Lung microvascular endothelial cell (primary cell): ENCODE measurements at places on chromosomes 11 and 22. TPM values are rescaled to one million over a fixed set of nuclear protein-coding genes. Genes with fewer than 3 reads are reported as not detected.

Gene MMP3
- not detected in 2 replicates for total RNA-seq

Gene OR10A4
- total RNA-seq = not detected in 2 replicates

Gene STARD10
- total RNA-seq = 47.5 and 90.5 TPM in 2 replicates

Gene CCDC116
- not detected in 2 replicates for total RNA-seq

Gene SPINDOC
- 8.1 and 8.9 TPM in 2 replicates for total RNA-seq

Gene RFPL1
- not detected in 2 replicates for total RNA-seq

Gene RGL4
- total RNA-seq = not detected in 2 replicates

Gene MED15
- total RNA-seq = 16.1 and 18.5 TPM in 2 replicates

Gene APOL4
- 2.0 and 5.0 TPM in 2 replicates for total RNA-seq

Gene OR5P2
- not detected in 2 replicates for total RNA-seq

Gene LIMK2
- total RNA-seq = 51.2 and 64.3 TPM in 2 replicates

Gene IGLL1
- total RNA-seq = not detected in 2 replicates

- peak; percentile 3 for DNase-seq
Observed at GRCh38 chr11:14506532-14506931, 6.9 kb upstream of the COPB1 start.

- DNase-seq = no peak
Observed at GRCh38 chr11:74950374-74950969, 1.4 kb downstream of the SPCS2 start.

- no peak for DNase-seq
Observed at GRCh38 chr22:30045494-30045887, 34.8 kb upstream of the HORMAD2 start.

DNA sequence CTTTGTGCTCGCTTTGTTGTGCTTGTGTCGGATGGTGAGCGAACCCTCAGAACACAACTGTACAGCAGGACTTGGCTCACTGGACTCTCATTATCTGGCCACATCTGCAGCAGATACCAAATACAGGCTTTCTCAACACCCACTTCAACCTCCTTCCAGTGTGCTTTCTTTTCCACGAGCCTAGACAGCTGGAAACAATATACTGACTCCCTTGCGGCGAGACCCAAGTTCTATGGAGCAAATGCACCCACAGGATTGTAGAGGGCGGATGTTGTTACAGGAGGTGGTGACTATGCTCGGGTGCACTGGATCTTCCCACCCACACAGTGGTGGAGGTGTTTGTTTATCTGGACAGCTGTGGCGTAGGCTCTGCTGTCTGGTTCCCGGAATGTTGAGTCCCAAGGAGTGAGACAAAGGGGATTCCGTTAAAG is 204.3 kb downstream of the TENM4 start:
- DNase-seq = peak; percentile 24

- no peak for DNase-seq
Observed at GRCh38 chr11:72958791-72959190, 144.6 kb downstream of the ATG16L2 start.

DNA sequence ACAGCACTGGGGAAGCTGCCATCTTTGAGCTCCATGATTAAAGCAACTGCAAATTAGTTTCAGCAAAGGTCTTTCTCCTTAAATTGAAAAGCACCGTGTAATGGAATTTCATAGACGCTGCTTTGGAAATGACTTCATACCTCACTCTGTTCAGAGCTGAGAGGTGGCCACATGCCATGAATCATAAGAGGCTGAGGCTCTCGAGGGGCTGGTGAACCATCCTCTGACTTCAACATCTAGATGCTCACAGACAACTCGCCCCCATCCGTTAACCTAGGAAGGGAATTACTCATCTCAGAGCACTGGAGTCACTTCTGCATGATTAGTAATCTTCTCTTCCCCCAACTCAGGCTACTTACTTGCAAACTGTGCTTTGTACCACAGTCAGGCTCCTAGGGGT is 122.3 kb downstream of the RCN1 start:
- DNase-seq = no peak

- DNase-seq = no peak
Observed at GRCh38 chr11:10895285-10895684, 37.4 kb upstream of the ZBED5 start.

DNA sequence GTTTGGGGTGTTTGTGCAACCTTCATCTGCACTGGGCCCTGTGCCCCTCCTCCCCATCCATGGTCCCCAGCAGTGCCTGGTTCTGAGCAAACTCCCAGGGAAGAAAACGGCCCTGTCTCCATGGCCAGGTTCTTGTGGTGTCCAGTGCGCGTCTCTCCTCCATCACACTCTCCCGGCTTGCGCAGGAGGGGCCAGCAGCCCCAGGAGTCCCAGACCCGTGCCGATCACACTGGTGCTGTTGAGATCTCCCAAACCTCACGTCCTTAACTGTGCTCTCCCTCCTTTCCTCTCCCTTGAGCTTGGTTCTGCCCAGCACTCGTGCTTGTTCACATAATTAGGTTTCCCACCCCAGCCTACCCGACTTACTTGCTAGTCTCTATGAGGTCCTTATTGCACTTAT is 10.9 kb upstream of the GRK2 start:
- DNase-seq = no peak

DNA sequence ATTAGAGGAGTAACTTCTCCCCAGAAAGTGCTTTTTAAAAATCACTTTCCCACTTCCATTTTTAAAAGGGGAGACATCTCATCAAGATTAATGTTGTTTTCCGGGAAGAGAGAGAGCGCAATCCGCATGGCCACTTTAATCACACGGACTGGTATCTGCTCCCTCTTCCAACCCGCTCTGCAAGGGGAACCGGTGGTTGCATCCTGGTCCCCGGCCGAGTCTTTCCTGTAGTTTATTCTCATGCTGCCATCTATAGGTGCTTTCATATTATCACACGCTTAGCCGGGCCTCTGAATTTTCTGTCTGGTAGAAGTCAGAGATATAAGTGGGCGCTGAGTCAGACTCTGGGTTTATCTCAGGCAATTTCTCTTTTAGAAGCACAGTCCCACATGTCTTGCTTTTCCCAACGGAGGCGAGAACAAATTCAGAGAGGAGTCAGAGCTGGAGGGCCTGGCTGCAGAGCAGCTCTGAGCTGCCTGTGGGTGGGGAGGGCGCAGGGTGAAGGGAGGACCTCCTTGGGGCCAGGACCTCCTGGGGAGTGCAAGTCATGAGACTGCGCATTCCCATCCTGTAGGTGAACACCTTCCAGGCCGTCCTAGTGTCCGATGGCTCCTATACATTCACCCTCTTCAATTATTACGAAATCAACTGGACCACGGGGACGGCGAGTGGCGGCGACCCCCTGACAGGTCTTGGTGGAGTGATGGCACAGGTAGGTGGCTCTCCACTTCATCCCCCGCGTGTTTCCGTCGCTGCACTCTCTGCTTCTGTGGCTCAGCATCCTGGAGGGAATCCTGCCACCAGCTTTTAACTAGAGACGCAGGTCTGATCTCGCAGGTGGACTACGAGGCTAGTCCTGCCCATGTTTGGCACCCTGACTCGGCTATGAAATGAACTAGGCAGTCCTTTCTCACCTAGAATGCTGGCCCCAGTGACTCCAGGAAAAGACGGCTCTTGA is 11.7 kb downstream of the TECTA start:
- DNase-seq = peak; percentile 71

DNA sequence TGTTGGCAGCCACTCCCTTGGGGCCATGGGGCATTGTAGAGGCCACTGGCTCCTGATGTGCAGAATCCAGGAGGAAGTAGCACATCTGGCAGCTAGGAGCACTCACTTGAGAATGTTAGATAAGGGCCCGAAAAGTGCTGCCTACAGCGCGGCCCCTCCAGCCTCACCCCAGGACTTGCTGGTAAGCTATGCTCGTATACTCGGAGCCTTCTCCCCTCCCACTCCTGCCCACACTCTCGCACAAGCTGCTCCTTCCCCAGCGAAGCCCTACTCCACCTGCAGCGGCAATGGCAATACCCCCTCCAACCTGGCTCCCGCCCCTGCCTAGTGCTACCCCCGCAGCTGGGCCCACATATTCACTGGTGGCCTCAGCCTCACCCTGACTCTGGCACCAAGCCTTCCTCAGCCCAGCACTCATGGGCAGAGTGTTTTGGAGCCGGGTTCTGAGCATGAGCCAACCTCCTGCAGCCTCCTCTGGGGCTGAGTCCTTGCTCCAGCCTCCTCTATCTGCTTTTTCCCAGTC is 47.7 kb downstream of the PDE2A start:
- DNase-seq = no peak

GRCh38 chr22:36387709-36387958 is 133 bp downstream of the MYH9 start:
- no peak for DNase-seq

DNA sequence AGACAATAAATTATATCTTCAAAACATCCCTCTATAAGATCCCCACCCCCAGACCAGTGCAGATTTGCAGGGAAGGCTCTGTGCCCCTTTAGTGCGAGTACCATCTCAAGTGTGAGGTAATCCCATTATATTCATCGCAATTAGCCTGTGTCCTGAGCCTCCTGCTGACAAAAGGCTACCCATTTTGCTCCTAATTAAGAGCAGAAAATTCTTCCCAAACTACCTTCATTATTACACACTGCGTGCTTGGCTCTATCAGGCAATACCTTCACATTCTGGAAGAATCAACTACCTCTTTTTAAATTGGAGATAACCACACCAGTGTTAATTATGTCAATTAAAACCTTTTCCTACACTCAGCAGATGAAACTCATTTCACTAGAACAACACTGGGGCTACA is 1133.4 kb upstream of the CCDC90B start:
- DNase-seq = no peak

GRCh38 chr11:77967121-77967520 is 27.3 kb downstream of the INTS4 start:
- no peak for DNase-seq

DNA sequence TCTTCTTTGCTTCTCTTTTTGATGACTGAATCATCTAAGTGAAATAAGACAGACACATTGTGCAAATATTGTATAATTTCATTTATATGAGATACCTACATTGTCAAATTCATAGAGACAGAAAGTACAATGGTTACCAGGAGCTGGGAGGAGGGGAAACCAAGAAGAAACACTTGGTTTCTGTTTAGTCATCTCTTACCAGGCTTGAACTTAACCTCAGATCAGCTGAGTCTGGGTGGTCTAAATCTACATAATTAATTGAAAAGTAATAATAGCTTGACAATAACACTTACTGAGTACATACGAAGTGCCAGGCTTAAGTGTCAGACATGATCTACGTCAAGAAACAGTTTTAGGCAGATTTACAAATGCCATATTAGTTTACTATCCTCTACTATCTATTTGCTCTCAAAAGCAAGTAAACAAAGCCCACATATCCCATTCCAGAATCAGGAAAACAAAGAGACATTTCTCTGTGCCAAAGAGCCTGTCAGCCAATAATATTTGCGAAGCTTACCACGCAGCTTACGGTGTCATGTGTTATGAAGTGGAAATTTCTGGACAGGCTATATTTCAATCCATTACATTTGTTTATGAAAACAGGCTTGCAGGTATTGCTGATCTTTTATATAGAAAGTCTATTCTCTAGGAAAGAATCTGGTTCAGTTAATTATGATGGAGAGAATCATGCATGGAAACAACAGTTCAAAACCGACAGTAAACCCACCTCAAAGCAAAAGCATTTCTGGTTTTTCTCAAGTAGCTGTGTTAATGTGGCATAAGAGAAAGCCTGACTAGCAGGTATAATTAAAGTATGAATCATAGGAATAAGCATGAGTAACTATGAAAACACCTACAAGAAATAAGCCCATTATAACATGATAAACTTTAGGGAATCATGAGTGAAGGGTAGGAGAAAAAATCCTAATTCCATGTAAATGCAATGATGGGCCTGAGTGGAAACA is 2.7 kb upstream of the ARHGAP42 start:
- peak; percentile 59 for DNase-seq

DNA sequence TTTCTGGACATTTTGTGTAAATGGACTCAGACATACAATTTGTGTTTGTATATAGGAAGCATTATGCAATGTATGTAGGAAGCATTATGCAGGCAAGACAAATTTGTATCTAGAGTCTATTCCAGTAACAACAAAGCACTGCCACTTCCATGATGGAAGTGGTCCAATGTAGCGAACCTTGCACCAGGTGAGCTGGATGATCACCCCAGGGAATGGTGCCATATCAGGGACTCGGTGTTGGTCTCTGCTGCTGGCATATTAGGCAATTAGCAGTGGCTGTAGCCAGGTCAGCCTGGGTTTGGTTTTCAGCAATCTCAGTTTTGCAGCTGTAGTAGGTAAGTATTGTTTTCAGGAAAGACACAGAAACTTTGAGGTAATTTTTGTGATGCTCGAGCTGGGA is 12.8 kb downstream of the ZFP91 start:
- DNase-seq = no peak

DNA sequence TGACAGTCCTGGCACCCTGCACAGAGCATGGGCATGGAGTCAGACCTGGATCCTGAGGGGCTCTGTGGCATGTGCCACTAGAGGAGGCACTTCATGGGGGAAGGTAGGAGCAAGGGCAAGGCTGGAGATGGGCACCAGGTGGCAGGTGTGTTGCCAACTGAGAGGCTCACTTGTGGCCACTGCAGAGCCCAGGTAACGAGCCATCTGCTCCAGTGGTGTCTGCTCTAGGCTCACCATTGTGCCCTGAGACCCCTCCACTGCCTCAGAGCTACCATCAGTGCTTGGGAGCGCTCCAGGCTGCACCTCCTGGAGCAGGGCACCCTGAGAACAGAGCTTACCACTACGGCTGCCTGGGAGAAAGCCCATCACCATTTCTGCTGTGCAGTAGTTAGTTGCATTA is 1.3 kb upstream of the ZDHHC8 start:
- DNase-seq = no peak

DNA sequence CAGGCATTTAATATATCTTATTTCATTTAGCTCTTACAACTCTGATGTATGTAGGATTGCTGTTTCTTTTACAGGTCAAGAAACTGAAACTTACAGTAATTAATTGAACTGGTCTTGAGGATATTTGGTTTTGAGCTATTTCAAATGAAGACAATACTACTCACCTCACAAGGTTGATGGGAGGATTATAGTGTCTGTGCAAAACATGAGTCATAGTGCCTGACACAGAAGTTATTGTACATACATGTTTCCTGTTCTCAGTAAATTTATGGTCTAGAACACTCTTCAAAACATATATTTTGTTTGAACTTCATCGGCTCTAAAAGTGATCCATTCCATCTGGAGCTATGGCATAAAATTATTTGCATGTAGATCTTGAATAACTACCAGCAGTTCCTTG is 61.9 kb downstream of the CECR2 start:
- DNase-seq = no peak

- DNase-seq = peak; percentile 87
Observed at GRCh38 chr22:31230155-31230870, 18.2 kb downstream of the LIMK2 start.

GRCh38 chr11:133175103-133175502 is 357.2 kb downstream of the OPCML start:
- no peak for DNase-seq

- DNase-seq = no peak
Observed at GRCh38 chr22:24830205-24830979, 24.4 kb downstream of the SGSM1 start.
